Effector memory CD4-positive, alpha-beta T cell (primary cell): ENCODE measurements at places on chromosomes 3 and 15.

DNA sequence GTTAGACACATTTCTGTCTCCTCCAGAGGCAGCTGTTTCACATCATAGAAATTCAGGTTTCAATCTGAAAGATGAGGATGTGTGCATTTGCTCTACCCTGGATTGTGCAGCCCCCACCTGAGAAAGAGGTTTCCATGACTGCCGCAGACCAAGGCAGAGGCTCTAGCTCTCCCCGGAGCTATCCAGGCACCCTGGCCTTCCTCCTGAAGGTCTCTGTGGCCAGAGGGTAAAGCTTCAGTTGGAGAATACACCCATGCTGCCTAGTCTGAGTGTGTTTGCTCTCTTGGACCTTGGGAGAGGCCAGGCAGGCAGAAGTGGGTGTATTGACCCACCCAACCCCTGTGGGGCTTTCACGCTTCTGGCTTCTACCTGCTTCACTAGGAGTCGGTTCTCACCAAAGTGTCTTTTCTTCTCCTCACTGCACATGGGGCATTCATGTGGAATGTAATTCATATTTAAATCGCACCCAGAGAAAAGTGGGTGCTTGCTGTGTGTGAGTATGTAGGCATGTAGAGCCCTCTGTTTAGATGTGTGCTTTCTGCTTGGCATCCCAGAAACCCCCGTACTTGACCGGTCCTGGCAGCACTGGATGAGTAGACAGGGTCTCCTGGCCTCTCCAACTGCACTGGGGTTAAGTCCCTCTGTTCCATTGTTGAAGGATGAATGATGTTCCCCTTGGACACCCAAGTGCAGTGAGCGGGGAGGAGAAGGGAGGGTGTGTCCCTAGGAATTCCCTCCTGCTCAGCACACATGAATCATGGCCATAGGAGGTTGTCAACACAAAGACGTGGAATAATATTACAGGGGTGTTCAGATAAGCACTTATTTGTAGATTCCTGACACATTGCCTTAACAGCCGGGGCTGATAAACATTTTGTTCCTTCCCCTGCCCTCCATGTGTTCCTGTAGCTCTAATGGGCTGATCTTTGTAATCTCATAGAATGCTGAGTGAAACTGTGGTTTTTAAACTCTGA, 20.3 kb upstream of the RAB6B start:
- H3K36me3 ChIP-seq: no peaks in the 10 kb centered on the region
- H3K4me3 ChIP-seq: no peak overlapping the region
- no peak overlapping the region for H3K27ac ChIP-seq
- H3K27me3 ChIP-seq: no peaks in the 10 kb centered on the region
- no peak for DNase-seq

DNA sequence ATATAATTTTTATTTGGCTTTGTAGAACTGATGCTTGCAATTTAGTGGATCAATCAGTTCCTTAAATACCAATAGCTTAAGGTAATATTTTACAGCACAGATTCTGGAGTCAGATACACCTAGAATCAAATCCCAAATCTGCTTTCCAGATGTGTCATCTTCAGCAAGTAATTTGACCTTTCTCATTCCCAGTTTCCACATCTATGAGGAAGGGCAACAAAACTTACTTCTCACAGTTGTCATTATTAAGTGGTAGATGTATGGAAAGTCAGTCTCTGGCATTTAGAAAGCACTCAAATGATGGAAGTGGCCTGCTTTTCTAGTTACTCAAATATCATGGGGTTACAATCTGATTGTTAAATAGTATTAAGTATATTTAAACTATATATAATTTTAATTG, 767.0 kb downstream of the CADM2 start:
- H3K27ac ChIP-seq: no peak overlapping the region
- no peak for DNase-seq
- no peak overlapping the region for H3K4me3 ChIP-seq
- H3K27me3 ChIP-seq: no peaks in the 10 kb centered on the region

DNA sequence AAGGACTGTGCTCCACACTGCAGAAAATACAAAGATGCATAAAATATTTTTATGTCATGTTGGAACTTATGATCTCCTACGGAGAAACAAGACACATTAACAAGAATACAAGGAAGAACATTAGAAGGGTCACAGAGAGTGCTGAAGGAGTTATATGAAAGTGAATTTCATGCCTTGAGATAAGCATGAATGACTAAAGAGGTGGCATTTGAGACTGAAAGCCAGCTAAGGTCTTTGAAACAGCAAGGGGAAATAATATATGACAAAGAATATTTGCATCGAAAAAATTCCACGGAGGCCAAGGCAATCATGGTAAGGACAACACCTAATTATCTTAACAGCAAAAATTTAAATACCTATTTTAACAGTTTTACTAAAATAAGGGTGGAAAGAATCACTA, 12.5 kb downstream of the GSK3B start:
- no peak overlapping the region for H3K27ac ChIP-seq
- no peaks in the 10 kb centered on the region for H3K27me3 ChIP-seq
- peaks cover 3% of the 10 kb centered on the region for H3K4me1 ChIP-seq
- no peak for DNase-seq

DNA sequence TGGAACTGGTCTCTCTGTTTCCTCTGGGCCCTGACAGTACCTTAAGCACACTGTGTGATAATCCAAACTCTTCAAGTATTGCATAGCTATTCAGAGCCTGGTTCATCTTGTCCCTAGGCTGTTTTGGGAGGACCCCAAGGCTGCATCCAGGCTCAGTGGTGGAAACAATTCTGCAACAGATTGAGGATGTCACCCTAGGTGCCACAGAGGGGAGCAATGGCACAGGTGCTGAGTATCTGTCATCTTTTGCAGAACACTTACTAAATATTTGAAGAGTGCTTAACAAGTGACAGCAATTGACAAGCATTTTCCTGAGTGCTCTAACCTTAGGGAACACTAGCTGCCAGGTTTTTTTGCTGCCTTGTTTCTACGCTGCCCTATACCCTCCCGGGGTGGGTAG, 27.8 kb downstream of the STARD5 start:
- H3K27ac ChIP-seq: peak overlapping the region; percentile 90
- no peak for DNase-seq
- H3K4me1 ChIP-seq: peaks cover 61% of the 10 kb centered on the region
- peak overlapping the region; percentile 79 for H3K4me3 ChIP-seq
- H3K27me3 ChIP-seq: no peaks in the 10 kb centered on the region
- H3K36me3 ChIP-seq: peaks cover 11% of the 10 kb centered on the region

GRCh38 chr15:68572921-68573320, 5.9 kb upstream of the CORO2B start:
- peaks cover 25% of the 10 kb centered on the region for H3K27me3 ChIP-seq
- H3K36me3 ChIP-seq: no peaks in the 10 kb centered on the region
- no peak overlapping the region for H3K4me3 ChIP-seq
- no peak overlapping the region for H3K27ac ChIP-seq
- DNase-seq: no peak

- no peaks in the 10 kb centered on the region for H3K4me1 ChIP-seq
- no peak overlapping the region for H3K4me3 ChIP-seq
- no peak for DNase-seq
- H3K27ac ChIP-seq: no peak overlapping the region
- no peaks in the 10 kb centered on the region for H3K36me3 ChIP-seq
These were observed 143.8 kb upstream of the POU1F1 start for GRCh38 chr3:87420171-87420570.

GRCh38 chr3:118292841-118293240, 741.8 kb downstream of the IGSF11 start:
- no peaks in the 10 kb centered on the region for H3K4me1 ChIP-seq
- no peaks in the 10 kb centered on the region for H3K36me3 ChIP-seq
- H3K27me3 ChIP-seq: no peaks in the 10 kb centered on the region
- H3K27ac ChIP-seq: no peak overlapping the region
- DNase-seq: no peak

DNA sequence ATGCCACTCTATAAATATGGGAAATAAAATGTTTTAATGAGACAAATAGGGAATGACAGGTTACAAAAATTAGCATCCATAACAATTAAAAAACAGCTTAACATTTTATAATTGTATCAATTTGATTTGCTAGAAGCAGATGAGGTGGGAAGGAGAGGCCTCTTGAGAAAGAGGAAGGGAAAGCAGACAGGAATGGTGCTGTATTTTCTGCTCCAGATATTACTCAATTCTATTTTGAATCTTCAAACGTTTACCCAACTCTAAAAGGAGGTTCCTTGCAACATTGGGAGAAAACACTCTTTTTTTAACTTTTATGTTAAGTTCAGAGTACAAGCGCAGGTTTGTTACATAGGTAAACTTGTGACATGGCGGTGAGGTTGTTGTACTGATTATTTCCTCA, 44.9 kb upstream of the ALDH1A3 start:
- no peaks in the 10 kb centered on the region for H3K4me1 ChIP-seq
- no peak for DNase-seq
